Transverse colon (tissue), 4 donors: ENCODE measurements at places on chromosomes 2 and 18. TPM values are rescaled to one million over a fixed set of nuclear protein-coding genes. Genes with fewer than 3 reads are reported as not detected.

The DSC2 gene
- 110 TPM for total RNA-seq

The KATNAL2 gene
- 5.0 TPM for total RNA-seq

The SKOR2 gene
- total RNA-seq = not detected

The REG1B gene
- not detected for total RNA-seq

The DYNAP gene
- total RNA-seq = not detected

The SATB2 gene
- total RNA-seq = 316 TPM

The CNGA3 gene
- total RNA-seq = 1.6 TPM

The PLEK gene
- total RNA-seq = not detected

The G6PC2 gene
- 0.79 TPM for total RNA-seq

The RAB6C gene
- not detected for total RNA-seq

The IHH gene
- 67.4 TPM for total RNA-seq

The GPR39 gene
- total RNA-seq = 26.3 TPM

The TUBA3E gene
- total RNA-seq = not detected

The SEMA4F gene
- 5.7 TPM for total RNA-seq

The SAG gene
- total RNA-seq = not detected

The FBXO36 gene
- total RNA-seq = 1.8 TPM
